ENCODE measurements at places on chromosomes 2 and 18. TPM values are rescaled to one million over a fixed set of nuclear protein-coding genes. Genes with fewer than 3 reads are reported as not detected.

- no peak for DNase-seq
Measured at GRCh38 chr2:124894199-124894598, 869.1 kb downstream of the CNTNAP5 start.

- DNase-seq = peak; percentile 44
Measured at GRCh38 chr2:69645031-69645431, 1.5 kb upstream of the AAK1 start.

DNA sequence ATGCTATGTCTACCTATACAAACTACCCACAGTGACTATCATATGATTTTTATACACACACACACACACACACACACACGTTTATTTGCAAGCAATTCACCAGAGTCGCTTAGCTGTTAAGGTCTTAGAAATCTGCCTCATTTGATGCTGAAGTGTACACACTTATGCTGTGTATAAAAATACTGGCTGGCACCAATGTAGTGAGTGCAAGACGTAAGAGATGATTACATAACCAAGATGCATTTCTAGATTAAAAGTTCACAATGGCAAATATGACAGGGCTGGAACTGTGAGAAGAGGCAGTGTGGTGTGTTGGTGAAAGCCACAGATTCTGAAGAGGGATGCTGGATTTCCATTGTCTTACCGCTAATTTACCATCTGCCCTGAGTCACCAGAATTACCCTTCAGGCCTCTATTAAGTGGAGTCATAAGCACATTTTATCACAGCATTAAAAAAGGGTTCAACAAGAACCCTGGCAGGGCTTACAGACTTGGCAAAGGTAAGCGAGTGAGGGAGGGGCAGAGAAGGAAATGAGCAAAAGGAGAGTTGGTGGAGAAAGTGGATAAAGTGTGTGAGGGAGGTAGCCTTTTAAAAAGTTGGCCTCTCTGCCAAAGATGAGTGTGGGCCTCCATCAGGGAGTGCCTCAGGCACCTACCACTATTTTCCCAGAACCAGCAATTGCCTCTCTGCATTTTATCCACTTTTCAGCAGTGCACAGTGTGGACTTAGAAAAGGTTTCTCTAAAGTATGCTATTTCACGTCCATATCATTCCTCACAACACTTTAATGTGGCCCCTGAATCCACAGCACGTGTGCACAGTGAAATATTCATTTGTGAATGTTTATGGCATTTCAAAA is 21.5 kb downstream of the MEIS1 start:
- DNase-seq = peak; percentile 18

GRCh38 chr2:45640576-45640975 is 10.9 kb upstream of the PRKCE start:
- DNase-seq = no peak

DNA sequence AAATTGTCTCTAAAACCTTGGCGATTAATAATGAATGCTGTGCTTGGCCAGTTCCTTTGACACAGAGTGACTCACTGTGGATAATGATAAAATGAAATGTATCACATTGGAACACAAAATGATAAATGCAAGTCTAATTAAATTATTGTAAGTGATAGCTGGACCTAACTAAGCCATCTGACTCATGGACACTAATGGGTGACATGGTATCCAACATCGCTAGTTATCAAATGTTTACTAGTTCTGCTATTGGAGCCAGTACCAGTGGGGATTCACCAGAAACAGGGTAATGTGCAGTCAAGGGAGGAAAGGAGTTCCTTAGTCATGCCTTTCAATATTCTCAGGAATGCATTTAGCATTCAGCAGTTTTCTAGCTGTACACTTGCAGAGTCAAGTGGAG is 736.3 kb upstream of the ACVR2A start:
- DNase-seq = peak; percentile 63

GRCh38 chr2:200810998-200811332 is 745 bp upstream of the BZW1 start:
- DNase-seq = no peak

DNA sequence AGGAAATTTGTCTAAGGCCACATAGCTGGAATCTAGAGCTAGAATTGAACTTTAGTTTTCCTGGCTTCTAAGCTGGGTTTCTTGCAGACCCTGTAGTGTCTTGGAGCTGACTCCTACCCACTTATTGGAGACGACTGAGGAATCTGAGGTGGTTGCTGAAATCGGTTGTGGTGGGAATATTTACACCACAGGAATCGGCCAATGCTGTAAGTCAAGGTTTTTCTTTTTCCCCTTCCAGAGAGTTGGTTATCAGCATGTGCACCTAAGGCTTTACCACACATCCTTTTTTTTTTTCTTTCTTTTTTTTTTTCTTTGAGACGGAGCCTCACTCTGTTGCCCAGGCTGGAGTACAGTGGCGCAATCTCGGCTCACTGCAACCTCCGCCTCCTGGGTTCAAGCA is 9.4 kb downstream of the CABLES1 start:
- no peak for DNase-seq

- peak; percentile 43 for DNase-seq
Measured at GRCh38 chr2:19542796-19543662, 184.6 kb upstream of the OSR1 start.

GRCh38 chr2:60152226-60152833 is 401.1 kb downstream of the BCL11A start:
- peak; percentile 38 for DNase-seq

GRCh38 chr2:174662459-174662858 is 64.9 kb upstream of the WIPF1 start:
- DNase-seq = peak; percentile 93

GRCh38 chr2:64672708-64673107 is 19.0 kb upstream of the SERTAD2 start:
- no peak for DNase-seq

DNA sequence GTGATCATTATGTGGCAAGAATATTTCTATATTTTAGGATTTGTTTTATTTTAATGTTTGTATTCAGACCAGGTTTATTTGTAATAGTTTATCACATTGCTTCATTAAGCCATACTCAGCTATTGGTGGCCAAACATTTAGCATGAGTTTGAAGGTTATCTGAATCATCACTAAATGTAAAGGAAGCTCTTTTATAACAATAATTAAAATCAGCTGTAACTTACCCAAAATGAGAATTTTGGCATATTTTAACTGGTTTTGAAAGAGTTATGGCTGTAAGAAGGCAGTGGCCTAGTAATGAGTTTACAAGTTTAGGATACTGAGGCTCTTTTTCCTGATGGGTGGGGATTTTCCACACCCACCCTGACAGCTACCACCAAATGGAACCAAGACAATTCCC is 177.8 kb downstream of the EN1 start:
- DNase-seq = peak; percentile 34

DNA sequence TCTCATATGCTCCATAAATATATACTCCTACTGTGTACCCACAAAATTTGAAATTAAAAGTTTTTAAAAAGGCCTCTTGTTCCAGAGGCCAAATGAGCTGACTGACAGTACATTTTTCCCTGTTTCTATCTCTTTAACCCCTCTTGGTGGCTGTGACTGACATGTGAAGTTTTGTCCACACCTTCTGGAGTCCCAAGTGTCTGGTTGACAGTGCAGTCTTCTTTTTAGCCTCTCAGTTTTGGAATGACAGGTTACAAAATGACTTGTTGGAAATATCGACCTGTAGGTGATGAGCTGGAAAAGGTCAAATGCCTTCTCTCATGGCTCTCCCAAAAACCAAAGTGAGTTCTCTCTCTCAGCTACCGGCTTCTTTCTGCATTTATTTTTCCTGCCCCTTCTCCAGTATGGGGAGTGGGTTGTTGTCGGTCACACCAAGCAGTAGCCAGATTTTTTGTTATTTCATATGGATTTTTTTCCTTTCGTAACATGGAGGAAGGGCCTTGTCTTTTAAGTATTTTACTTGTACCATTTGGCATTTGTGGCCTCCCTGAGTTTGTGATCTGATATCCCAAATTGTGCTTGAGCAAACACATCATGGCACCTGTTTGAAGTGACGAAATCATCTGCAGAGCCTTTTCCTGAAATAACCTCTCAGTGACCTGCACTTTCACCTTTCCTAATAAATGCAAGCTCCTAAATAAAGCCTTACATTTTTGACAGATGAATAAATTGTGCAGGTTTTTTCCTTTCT is 143.9 kb downstream of the ESCO1 start:
- DNase-seq = no peak

DNA sequence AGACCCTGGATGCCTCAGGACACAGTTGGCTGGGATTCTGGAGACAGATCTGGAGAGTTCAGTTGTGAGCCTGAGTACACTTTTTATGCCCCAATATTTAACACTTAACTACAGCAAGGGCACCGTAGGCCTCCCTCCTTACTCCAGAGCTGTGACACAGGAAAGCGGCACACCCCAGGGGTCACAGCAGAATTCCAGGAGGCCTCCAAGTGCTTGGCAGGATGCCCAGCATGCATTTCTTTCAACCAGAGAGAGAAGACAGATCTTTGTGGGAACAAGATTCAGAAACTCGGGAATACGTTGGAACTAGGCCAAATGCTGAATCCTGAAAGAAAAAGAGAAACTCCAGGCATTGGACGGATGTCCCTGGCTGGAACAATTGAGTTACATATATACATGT is 199.2 kb upstream of the NT5C1B start:
- DNase-seq = no peak

DNA sequence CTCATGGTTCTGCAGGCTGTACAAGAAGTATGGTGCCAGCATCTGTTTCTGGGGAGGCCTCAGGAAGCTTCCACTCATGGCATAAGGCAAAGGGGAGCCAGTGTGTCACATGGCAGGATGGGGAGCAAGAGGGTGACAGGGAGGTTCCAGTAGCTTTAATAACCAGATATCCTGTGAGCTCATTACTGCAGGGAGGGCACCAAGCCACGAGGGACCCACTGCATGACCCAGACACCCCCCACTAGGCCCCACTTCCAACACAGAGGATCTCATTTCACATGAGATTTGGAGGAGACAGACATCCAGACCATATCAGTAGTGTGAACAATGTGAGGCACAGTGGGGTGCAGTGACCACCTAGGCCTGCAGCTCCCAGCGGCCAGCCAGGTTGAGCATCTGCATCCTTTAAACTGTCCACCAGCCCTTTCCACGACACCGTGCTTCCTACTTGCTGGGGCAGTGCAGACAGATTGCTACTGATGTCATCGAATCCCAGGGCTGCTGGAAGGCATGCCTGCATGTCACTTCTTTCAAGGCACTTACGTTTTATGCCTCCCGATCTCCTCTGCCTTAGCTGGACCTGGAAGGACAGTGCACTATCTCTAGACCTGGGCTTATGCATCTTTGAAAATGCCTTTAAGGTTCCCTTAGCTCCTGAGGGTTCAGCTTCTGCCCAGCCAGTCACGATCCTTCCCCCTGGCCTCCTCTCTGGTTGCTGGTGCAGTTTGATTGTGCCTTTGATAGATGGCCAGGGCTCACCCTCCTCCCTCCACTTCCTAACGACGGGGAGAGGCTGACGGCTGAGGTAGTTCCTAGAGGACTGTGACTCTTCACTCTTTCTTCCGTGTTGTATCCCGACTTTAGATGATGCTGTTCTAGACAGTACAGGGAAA is 174.3 kb downstream of the FAM210A start:
- no peak for DNase-seq

DNA sequence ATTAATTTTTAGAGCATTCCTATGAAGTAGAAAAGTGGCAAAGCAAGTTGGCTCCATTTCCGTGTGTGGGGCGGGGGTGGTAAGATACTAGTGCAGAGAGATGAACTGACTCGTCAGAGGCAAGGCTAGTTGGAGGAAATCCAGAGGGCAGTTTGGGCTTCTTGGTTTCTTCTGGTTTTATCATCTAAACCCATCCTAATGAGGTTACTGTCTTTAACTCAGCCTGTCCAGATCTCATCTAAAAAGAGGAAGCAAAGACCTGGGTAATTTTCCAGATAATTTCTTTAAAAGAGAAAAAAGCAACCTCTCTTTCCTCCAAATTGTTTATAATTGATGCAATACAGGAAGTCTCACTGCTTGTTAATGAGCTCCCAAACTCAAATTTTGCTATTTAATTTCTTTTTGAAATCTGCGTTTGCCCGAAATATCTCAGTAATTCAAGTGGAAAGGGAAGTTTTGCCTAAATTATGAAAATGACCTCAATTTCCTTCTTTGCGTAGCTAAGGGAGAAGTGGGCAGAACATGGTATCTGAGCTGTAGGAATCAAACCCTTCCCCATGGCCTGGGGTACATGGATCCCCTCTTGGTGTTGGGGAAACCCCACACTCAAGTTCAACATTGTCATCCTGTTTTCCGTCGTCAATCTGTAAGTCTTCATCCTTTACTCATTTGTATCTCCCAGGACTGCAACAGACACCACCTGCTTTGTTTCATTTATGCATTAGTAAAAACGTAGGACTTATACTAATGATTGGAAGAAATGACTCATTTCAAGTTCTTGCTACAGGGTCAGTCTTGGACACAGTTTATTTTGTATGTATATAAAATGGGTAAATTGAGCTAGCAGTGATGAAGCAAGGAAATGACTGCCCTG is 89.1 kb upstream of the KLF7 start:
- peak; percentile 82 for DNase-seq

GRCh38 chr18:63318889-63319382 is 633 bp downstream of the BCL2 start:
- no peak for DNase-seq

DNA sequence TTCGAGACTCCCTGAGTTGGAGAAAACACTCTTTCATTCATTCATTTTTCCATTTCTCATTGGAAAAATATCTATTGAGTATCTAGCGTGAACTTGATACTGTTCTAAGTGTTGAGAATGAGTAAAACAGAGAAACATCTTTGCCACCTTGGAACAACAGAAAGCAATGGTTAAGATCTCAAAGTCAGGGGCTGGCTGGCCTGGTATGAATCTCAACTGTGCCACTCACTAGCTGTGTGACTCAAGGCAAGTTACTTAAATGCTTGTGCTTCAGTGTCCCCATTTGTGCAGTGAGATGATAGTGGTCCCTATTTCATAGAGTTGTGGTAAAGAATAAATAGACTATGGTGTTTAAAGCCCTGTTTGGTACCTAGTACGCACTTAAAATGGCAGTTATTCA is 415.2 kb downstream of the NBAS start:
- DNase-seq = no peak

- DNase-seq = no peak
Measured at GRCh38 chr2:202612145-202612544, 22.6 kb upstream of the FAM117B start.

GRCh38 chr2:163771596-163771995 is 35.8 kb upstream of the FIGN start:
- no peak for DNase-seq

DNA sequence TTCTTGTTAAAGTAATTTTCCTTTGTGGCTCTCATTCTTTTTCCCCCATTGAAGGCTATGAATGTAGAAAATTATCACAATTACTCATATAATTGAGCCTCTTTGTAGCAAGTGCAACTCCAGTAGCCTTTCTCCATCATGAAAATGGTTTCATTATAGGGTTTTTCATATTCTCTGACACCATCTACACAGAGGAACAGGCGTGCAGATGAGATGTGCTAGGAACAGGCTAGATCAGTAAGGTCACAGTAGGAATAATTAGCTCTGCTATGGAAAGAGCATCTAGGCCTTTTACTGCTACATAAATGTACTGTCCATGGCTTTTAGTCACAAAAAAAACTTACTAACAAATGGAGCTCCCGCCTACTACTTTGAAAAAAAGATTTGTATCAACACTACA is 12.6 kb upstream of the DLX1 start:
- DNase-seq = no peak

MBP gene
- 2.7 TPM for total RNA-seq

FSHR gene
- total RNA-seq = not detected

CD226 gene
- 1.3 TPM for total RNA-seq

RGPD4 gene
- not detected for total RNA-seq

CPO gene
- not detected for total RNA-seq

REG3A gene
- total RNA-seq = not detected

GAD1 gene
- 0.13 TPM for total RNA-seq

UGT1A8 gene
- total RNA-seq = not detected

GKN1 gene
- total RNA-seq = not detected
